Jurkat, Clone E6-1 (cell line): ENCODE measurements at places on chromosomes 4 and X.

DNA sequence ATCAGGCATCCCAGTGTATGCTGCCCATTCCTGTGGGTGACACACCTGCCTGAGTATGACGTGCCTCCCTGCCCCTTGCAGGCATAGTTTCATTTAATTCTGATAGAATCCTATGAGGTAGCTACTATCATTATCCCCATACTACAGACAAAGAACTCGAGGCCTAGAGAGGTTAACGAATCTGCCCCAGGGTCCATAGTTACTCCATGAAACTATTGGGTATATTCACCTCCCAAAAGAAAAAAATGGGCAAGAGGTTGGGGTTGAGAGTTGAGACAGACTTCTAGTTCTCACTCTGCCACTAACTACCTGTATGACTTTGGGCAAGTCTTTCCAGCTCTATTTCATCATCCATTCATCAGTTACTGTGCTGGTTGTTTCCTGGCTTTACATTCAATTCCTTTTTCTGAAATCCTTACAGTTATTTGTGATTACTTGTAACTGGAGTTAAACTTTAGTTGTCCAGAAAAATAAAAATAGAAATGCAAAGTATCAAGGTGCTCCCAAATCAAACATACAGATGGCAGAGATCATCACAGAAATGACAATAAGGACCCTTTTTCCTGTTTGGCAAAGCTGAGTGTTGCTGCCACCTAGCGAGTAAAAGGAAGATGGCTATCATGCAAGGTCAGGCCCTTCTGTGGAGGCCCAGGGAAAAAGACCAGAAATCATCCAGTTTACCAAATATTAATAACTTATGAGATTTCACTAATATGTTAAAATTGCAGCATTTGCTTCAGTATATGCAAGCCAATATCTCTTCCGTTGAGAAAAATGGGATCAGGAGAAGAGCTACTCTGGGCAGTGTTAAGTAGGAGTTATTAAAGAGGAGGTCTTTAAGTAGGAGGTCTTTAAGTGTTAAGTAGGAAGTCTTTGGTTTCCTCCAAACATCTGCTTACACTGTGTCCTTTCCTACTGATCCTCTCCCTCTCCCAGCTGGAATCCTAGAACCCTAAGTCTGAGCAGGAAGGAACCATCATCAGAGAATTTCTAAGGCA lies 17.1 kb upstream of the MAP7D3 start:
- peak; percentile 41 for DNase-seq

GRCh38 chr4:146033149-146033548 lies 94.5 kb upstream of the ZNF827 start:
- DNase-seq: no peak

DNA sequence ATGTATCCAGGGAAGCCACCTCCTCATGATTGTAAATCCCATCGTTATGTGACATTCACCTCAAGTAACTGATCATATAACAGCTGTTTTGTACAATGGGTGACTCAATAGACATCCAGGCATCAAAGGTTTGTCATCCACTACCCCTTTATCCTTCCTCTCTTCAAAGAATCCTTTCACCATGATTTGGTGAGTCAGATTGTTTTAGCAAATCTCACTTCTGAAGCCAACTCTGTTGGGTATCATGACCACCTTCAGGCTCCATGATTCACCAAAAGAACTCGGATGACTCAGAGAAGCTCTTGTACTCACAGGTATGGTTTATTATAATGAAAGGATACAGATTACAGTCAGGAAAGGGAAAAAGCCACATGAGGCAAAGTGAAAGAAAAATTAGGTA lies 132.1 kb downstream of the PWWP3B start:
- DNase-seq: no peak

GRCh38 chr4:70197842-70198241 lies 2.3 kb downstream of the ODAM start:
- no peak for DNase-seq

DNA sequence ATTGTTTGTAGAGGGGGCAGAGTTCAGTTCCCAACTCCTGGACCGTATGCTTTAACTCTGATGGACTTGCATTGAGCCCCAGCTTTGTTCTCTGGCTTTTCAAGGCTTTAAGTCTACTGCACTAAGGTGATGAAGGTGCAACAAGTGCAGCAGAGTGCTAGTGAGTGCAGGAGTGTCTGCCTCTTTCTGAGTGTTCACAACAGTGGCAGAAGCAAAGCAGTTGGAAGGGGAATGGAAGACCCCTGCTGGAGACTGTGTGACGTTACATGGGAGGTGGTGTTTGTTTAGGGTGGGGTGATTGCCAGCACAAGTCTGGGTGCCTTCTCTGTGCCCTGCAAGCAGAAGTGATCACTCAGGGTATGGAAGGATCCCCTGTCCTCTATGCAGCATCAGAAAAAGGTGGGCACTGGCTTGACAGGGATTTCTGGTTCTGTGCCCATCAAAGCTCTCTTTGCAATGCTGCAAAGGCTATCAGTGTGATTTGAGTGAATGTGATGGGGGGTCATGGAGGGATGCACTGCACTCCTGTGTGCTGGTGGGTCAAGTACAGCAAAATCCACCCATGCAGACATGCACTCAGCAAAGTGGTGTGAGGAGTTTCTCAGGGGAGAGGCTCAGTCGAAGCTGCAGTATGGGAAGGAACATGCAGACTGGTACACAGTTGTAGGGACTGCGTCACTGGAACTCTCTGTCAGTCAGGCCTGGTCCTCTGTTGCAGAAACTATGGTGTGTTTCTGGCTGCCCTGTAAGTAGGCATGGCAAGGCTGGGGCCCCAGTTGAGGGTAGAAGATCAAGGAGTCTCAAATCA lies 70.9 kb upstream of the UGT2B7 start:
- peak; percentile 15 for DNase-seq

DNA sequence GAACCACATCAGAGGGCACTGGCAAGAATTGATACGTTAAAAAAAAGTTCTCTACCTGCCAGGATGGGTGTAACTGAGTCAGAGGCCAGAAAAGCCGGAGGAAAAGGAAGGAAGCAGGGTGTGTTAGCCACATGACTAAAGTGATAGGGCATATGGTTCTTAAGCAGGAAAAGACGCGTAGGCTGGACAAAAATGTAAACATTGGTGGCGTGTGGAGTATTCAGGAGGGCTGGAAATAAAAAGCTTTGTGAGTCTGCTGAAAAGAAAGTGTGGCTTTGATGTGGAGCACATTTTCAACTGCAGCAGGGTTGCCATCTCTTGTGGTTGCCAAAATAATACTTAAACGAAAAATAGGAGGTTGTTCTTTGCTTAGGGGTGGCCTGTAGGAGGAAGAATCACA lies 186.5 kb upstream of the RPL34 start:
- peak; percentile 96 for DNase-seq

DNA sequence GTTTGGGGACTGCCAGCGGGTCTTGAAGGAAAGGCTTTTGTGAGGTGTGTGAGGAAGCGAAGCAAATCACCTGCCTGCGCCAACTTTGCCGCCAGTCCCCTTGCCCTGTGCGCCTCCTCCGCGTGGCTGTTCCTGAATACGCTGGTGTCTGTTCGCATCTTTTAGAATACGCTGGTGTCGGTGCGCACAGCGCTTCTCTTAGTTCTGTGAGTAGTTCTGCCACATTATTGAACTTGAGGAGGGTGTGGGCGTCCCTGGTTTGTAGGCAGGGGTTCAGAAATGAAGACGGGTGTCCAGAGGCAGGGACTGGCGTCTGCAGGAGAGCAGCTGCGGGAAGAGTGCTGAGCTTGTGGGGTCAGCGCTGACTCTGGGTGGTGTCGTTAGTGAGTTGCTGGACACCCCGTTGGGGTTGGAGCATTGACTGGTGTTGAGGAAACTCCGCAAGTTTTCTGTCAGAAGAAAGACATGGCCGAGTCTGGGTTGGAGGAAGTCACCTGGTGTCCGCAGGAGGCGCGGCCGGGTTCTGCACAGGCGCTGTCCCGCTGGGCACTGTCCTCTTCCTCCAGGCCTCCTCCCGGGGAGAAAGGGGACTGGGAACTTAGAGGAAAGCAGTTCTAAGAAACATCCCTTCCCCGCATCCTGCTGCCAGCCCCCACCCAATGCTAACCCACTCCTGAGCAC lies 930 bp downstream of the ZNF718 start:
- DNase-seq: no peak

DNA sequence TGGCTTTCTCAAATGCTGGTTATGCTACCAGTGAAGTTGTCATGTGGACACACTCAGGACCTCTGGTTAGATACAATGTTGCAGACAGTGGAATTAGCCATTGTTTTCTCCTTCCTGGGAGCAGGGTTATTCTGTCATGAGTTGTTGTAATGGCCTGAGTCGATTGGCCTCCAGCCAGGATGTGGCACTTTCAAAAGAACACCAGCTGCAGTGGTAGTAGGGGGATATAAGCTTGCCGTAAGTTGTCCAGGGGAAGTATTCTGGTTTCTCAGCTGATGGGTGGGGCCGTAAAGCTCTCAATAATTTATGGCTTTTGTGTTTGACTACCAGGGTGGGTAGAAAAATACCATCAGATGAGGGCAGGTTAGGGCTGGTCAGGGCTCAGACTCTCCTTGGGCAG lies 697.5 kb upstream of the GNPDA2 start:
- no peak for DNase-seq

DNA sequence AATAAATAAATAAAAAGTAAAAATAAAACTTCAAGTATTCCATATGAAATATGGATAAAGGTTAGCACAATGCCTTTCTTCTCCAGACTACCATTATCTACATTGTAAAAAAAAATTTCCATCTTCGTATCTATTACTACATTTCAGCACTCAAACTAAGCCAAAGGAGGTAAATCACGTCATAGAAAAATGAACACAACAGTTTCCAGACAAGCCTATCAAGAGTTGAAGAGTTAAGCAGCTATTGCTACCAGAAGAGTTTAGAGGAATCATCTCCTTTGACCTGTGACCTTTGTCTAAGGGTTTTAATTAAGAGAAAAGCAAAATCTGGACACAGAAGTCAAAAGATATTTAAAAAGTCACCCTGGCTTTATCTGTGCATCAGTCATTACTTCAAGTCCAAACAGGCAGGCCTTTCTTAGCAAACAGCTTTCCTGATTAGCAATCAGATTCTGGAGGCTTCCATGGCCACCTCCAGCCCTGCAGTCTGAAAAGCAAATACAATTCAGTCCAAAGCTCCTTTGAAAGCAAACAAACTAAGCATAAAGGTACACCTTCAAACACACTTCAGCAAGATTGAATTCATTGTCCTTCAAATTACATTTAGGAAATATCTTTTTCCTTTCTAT lies 82.2 kb downstream of the APBB2 start:
- no peak for DNase-seq

- DNase-seq: no peak
These were observed 27.4 kb downstream of the NOCT start for GRCh38 chr4:139042981-139043460.

DNA sequence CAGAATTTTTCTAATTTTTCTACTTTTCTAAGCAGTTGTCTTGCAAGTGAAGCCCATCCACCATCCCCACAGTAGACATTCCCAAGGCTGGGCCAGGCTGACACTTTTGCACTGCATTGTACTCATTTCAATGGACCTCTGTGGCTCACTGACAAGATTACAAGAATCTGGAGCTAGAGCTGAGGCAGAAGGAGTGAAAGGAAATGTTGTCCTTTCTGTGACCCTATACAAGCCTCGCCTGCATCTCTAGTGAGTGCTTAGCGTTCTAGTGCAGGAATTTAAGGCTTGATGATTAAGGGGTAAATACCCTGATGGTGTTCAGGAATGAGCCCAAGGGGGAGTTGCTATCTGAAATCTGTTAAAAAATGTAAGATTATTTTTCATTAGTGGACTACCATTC lies 6.3 kb downstream of the MAGED1 start:
- no peak for DNase-seq

DNA sequence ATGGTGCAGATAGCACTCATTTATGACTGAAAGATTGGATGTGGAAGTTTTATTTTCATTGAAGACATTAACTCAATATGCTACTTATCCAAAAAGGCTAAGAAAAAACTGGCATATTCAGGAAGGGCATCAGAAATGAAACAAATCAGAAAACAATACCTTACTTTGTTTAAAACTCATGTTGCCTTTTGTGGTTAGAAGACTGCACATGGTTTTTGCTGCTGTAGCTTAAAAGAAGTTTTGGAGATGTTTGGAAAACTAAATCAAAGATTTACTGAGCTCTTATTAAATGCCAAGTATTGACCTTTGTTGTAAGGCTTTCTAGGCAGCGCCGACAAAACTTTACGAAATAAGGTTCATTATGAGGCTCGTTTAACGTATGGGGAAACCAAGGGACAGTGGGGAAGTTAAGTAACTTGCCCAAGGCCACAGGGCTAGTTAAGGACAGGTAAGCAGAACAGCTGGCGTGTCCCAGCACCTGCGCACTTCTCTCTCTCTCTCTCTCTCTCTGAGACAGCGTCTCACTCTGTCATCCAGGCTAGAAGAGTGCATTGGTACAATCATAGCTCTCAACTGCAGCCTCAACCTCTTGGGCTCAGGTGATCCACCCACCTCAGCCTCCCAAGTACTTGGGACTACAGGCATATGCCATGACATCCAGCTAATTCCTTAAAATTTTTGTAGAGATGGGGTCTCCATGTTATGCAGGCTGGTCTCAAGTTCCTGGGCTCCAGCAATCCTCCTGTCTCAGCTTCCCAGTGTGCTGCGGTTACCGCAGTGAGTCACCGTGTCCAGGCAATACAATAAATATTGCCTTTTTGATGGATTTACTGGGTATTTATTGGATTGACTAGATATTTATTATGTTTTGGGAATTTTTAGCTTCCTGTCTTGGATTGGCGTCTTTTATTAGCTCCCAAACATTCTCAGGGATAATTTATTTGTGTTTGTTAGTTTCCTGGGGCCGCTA lies 16.1 kb downstream of the LRP2BP start:
- DNase-seq: no peak
